ENCODE measurements at places on chromosomes 4 and X. TPM values are rescaled to one million over a fixed set of nuclear protein-coding genes. Genes with fewer than 3 reads are reported as not detected.

DNA sequence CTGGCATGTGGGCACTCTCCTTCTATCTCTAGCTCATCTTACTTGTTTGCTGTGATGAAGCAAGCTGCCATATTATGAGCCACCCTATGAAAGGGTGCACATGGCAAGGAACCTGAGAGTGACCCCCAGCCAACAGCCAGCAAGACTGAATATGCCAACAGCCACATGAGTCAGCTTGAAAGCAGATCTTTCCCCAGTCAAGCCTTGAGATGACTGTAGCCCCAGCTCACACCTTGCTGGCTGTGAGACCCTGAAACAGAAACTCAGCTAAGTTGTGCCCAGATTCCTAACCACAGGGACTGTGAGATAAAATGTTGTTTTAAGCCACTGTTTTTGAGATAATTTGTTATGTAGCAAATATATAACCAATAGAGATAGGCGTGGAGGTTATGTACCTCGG lies 36.2 kb downstream of the KDM5C start:
- no peak for DNase-seq

- no peak for DNase-seq
These were observed 111.2 kb upstream of the TECRL start for GRCh38 chr4:64520421-64520820.

Gene NWD2
- total RNA-seq, result not detected

Gene UGT2A1
- total RNA-seq, result not detected

Gene LINC00632
- 18.6 TPM for total RNA-seq

DNA sequence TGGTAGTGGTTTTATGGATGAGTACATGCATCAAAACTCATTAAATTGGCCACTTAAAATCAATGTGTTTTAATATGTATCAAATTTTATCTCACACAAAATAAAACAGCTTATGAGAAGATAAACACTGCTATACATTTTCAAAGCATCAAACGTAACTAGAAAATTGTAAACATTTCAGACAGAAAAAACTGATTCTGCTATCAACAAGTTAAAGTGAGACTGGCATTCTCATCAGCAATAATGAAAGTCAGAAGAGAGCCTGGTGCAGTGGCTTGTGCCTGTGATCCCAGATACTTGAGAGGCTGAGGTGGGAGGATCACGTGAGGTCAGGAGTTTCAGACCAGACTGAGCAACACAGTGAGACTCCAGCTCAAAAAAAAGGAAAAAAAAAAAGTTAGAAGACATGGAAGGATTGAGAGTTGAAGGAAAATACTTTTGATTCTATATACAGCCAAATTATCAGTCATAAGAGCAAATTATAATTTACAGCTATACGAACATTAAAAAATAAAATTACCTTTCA lies 2.9 kb downstream of the TBCK start:
- DNase-seq, result peak; percentile 16

DNA sequence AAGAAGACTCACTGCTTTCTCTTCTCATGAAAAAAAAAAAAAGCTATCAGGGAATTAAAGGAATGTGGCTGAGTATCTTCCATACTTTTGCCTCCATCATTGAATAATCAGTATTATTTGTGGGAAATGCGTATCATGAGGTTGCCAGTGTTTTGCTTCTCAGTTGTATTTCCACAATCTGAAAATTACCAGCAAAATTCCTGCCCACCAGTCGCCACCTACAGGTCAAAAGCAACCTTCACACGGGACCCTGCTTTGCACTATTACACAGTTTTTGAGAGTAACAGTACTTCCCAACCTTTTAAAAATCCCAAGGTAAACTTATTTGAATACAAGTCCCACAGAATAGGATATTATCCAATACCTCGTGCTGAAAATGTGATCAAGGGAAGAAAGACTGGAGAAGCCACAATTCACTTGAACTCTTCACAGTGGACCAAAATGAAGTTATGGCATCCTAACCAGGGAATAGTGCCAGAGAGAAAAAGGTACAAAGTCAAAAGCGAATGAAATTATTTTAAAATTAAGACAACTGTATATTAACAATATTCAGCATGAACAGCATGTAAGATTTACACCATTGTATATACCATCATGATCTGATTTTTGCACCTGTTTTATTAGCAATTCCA lies 30.4 kb downstream of the PGRMC1 start:
- peak; percentile 32 for DNase-seq

DNA sequence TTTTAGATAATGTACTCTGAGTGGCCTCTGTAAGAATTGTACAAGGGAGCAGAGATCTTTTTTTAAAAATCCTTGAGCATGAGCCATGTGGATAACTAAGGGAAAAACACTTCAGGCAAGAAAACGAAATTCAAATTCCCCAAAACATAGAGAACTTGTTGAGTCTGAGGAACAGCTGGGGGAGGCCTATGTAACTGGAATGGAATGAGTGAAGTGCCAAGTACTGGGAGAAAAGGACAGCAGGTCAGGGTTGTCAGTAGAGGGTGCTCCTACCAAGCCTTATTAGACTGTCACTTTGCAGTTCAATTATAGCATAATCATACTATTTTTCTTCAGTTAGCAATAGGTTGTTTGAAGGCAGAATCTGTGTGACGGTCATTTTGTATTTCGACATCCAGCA lies 135.1 kb downstream of the ARHGAP6 start:
- peak; percentile 22 for DNase-seq

DNA sequence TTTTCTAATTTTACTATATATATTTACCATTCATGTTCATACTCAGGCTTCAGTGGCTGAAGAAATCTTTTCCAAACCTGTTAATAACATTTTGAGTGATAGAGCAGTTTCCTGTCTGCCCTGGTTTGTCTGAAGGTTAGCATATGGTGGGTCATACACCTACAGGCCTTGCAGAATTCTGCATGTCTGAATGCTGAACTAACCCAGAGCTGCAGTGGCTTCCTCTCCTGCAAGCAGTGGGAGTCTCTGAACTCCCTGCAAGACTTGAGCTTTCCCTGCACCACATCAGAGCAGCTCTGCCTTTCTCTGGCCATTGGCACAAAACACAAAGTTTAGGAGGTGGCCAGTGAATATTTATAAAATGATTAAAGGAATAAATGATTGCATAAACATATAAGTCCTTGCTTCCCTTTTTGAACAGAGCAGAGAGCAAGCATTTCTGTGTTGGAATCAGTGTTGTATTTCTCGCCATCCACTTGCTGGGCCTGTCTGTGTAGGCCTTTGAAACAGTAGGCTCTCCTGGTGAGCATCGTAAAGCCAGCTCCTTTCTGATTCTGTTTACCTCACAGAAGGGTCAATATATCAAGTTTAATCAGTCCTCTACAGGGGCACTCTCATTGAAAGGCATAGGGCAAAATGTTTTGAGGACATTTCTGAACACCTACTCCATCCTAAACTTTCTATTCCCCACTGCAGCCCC lies 15.0 kb upstream of the UNC5C start:
- DNase-seq, result no peak

GRCh38 chrX:105752338-105752956 lies 69.9 kb upstream of the NRK start:
- DNase-seq, result no peak

GRCh38 chrX:136529795-136530194 lies 2.2 kb upstream of the VGLL1 start:
- DNase-seq, result no peak

- no peak for DNase-seq
These were observed 492.1 kb downstream of the IL15 start for GRCh38 chr4:142128529-142128928.

Data from myocyte (in vitro differentiated cells).